Daoy (cell line): ENCODE measurements at places on chromosomes 7 and 10. TPM values are rescaled to one million over a fixed set of nuclear protein-coding genes. Genes with fewer than 3 reads are reported as not detected.

Gene NRP1
- total RNA-seq, result 42.9 and 61.5 TPM in 2 replicates

Gene GTF2IRD1
- total RNA-seq, result 10.0 and 19.8 TPM in 2 replicates

Gene LDB3
- 0.45 TPM in 1 of 2 replicates, not detected in the other for total RNA-seq

Gene DLX5
- total RNA-seq, result 0.34 and 1.3 TPM in 2 replicates

Gene AKR1C1
- 0.40 and 0.51 TPM in 2 replicates for total RNA-seq

Gene SKIDA1
- total RNA-seq, result 0.29 and 1.3 TPM in 2 replicates

Gene GALNT11
- 29.1 and 41.2 TPM in 2 replicates for total RNA-seq

Gene UBN2
- 2.1 and 2.9 TPM in 2 replicates for total RNA-seq

Gene FKBP9
- 68.6 and 85.4 TPM in 2 replicates for total RNA-seq

Gene GIMAP7
- not detected in 2 replicates for total RNA-seq

Gene ZNF25
- 2.2 and 5.4 TPM in 2 replicates for total RNA-seq

Gene TMEM270
- total RNA-seq, result 0.69 and 1.5 TPM in 2 replicates

Gene GPR15LG
- total RNA-seq, result not detected in 2 replicates

DNA sequence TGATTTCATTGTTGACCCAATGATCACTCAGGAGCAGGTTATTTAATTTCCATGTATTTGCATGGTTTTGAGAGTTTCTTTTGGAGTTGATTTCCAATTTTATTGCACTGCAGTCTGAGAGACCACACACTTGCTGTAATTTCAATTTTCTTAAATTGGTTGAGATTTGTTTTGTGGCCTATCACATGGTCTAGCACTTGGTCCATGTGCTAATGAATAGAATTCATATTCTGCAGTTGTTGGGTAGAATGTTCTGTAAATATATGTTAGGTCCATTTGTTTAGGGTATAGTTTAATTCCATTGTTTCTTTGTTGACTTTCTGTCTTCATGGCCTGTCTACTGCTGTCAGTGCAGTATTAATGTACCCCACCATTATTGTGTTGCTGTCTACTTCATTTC, 36.3 kb upstream of the PPP1R9A start:
- DNase-seq, result no peak

- no peak for DNase-seq
Observed at GRCh38 chr7:1229956-1230355, 2.7 kb upstream of the UNCX start.

DNA sequence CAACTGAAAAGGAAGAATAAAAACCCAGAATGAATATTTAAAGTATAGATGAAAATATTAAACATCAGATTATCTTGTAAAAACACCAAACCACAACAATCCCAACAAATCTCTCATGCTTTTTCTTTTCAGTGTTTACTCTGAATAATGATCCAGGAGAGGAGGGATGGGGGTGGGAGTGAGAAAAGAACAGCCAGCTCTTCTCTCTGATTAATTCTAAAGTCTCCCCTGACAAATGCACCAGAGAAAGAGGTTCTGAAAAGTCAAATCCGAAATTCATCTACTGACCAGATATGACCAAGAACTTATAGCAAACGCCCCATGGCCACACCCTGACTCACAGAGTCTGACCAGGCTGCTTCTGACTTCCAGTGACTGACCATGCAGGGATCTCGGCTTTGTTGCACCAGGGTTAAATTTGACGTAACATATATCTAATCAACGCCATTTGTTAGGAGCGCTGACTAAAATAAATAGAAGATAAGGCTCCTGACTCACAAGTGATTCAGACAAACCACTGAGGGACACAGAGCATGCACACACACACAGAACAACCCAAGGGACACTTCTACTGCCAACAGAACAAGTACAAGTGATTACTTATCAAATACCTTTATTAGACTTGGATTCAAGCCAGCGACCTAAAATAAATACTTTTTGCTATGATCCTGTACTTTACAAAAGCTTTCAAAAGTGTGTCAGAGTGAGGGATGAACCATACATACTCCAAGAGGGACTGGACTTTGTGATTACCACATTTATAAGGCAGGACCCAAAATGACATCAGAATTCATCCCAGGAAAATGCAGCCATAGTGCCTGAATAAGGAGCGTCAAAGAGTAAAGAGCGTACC, 9.3 kb upstream of the SPOCK2 start:
- peak; percentile 78 for DNase-seq

GRCh38 chr7:26937939-26938623, 73.7 kb upstream of the SKAP2 start:
- DNase-seq, result peak; percentile 5

DNA sequence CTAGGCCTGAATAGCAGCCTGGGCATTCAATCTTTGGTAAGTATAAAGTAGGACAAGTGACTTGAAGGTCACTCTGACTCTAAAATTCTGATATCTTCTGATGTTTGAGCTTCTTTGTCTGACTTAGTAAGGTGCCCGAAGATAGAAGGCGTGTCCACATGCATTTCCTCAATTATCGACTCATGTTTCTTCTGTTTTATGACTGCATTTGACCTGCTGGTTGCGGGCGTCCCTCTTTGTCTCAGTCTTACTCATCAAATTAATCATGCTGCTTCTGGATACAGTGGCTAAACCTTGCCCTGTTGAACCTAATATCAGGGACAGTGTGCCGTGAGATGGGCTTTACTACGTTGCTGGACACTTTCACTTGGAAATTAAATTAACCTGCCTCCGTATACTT, 534.1 kb downstream of the SDK1 start:
- peak; percentile 76 for DNase-seq

DNA sequence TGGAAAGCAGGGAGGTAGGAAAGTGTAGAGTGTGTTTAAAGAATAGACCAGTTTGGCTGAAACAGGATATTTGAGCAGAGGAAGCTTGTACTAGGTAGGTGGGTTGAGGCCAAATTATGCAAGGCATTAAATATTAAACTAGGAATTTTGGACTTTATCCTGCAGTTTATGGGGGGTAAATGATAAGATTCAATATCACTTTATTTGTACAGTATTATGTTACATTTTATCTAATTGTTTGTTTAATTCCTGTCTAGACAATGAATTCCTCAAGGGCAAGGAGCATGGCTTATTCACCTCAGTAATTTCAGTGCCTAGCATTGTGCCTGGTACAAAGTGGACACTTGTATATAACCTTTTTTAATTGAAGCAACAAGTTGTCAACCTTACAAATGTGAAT, 125.9 kb downstream of the CFTR start:
- no peak for DNase-seq

DNA sequence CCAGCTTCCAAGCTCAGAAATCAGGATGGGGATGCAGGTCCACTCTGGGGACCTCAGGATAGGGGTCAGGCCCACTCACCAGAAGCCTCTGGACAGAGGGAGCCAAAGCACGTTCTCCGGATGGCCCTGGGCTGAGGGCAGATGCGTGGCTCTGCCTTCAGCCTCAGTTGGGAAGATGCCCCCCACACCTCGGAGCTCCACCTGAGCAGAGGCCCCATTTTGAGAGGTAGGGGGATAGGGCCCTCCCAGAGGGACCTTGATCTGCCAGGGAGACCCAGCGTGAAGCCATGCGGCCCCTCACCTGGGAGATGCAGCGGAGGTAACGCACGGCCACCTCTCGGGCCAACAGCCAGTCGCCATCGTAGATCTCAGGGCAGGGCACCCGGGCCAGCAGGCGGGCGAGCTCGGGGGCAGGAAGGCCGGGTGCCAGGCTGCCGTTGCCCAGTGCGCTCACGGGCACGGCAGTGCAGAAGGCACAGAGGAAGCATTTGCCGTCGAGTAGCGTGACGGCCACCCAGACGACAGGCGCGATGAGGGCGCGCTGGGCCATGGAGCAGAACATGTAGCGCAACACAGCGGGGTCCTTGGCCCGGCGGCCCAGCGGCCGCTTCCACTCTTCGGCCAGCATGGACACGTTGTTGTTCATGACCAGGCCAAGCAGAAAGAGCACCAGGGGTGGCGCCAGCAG, 660 bp downstream of the CALHM1 start:
- no peak for DNase-seq

GRCh38 chr10:98433881-98434732, 12.6 kb downstream of the HPS1 start:
- DNase-seq, result peak; percentile 13

GRCh38 chr7:78993341-78993740, 460.1 kb downstream of the MAGI2 start:
- no peak for DNase-seq

DNA sequence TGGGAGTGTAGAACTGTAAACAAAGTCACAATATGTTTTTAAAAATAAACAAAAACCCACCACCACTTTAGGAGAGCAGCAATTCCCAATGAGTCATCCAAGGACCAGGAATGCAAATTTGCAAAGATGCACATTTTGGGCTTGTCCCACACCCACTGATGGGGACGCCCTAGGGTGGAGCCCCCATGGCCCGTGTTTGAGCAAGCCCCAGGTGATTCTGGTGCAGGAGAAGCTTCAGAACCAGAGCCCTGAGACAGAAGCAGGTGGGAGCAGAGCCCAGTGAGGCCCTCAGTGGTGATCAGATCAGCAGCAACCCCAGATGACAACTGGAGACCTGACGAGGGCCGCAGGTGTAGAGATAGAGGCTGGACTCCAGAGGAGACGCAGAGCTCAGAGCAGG, 55.1 kb upstream of the PFKP start:
- DNase-seq, result no peak

- no peak for DNase-seq
Observed at GRCh38 chr10:121059351-121059750, 208.2 kb downstream of the WDR11 start.

GRCh38 chr7:39647816-39648215, 24.4 kb downstream of the RALA start:
- DNase-seq, result no peak

GRCh38 chr10:32384171-32384570, 37.2 kb upstream of the EPC1 start:
- no peak for DNase-seq

- DNase-seq, result no peak
Observed at GRCh38 chr10:89783406-89783805, 82.0 kb downstream of the KIF20B start.

DNA sequence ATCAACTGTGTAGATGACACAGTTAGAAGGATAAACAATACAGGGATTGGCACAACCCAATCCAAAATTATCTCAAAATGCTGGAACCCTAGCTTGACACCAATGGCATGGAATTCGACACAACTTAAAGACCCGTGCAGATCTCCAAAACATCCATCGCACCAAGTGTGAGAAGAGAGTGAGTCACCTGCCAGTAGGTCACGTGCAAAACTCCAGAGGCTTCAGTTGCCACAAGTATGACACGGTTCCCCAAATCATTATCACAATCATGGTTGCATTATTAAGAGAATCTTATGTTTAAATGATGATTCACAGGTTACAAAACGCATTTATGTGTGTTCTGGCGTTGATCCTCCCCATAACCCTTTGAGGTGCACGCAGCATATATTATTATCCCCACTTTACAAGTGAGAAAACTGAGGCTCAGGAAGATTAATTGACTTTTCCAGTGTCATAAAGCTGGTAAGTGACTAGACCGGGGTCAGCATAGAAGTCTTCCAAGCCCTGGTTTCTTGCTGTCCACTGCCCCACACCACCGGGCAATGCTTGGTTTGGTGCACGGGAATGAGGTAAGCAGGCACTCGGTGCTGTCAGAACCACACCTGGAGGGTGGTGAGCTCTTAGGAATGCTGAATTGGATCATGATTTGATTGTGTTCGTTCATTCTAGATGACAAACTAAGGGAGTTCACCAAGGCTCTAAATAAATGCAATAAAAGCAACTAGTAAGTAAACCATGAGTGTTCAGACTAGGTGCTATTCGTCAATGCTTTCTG, 23.6 kb upstream of the STK17A start:
- DNase-seq, result peak; percentile 57

DNA sequence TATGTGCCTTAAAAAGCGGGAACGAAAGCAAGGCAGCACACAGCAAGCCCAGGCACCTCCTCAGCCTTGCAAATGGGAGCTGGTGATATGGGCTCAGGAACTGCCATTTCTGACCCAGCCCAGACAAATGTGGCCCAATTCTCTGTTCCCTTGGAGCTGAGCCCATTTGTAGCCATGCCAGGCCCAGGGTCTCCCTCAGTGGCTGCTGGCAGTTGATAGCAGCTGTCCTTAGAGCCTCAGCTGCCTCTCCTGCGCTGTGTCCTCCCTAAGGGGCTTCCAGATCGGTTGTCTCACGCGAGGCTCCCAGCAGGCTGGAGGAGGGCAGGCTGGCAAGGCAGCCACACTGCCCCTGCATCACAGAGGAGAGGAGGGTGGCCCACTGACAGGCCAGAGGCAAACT, 275.8 kb downstream of the KCNMA1 start:
- no peak for DNase-seq

GRCh38 chr7:96284835-96285234, 37.1 kb downstream of the SLC25A13 start:
- no peak for DNase-seq

DNA sequence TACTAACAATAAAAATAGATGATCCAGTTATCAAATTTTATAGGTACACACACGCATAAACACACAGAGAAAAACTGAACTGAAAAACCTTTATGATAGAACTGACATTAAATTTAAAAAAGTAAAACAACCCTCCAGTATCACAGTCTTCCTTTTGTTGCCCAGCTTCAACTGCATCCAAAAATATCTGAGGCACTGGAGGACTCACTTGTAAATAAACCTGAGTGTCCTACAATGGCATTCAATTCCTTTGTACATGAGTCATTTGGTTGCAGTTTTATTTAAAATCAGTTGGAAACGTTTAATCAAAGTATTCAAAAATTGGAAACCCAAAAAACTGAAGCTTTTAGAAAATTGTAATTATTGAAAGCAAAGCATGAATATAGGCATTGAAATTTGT, 265.2 kb upstream of the CSTF2T start:
- no peak for DNase-seq

DNA sequence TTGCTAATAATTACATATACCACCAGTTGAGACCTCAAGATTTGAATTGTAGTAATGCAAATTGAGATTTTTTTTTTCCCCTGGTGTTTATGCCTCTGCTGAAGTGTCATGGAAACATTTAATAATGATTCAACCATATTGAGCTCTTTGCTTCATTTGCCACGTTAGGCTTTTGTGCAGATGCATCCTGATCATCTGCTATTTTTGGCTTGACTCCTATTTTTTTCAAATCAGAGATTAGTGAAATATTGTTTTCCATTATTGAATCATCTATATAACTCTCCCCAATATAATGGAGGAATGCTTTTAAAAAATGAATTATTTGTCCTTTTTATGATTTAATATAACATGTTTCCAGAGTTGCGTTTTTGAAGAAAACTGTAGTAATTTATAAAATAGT, 115.1 kb downstream of the SRI start:
- DNase-seq, result no peak

GRCh38 chr10:47092831-47093230, 181.6 kb downstream of the PTPN20 start:
- DNase-seq, result no peak

DNA sequence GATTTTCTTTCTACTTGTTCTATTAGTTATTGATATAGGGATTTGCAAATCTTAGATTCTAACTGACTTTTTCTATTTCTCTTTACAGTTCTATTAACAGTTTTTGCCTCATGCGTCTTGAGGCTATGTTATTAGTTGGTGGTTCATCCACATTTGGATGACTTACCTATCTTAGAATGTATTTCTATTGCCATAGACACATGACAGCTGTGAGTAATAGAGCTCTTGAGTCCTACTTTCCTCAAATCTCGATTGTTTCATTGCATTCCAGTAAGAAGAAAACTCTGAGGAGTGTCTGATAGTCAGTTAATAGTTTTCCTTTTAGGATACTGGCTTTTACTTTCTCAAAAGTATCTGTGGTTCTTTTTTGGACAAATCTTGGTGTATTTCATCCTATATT, 241.4 kb upstream of the ZNF32 start:
- no peak for DNase-seq
